ENCODE measurements at places on chromosomes 5 and 9.

GRCh38 chr5:83955916-83956315 is 235.3 kb upstream of the HAPLN1 start:
- DNase-seq, result peak; percentile 68

- no peak for DNase-seq
These were observed 42.1 kb upstream of the DAB2 start for GRCh38 chr5:39466846-39467245.

DNA sequence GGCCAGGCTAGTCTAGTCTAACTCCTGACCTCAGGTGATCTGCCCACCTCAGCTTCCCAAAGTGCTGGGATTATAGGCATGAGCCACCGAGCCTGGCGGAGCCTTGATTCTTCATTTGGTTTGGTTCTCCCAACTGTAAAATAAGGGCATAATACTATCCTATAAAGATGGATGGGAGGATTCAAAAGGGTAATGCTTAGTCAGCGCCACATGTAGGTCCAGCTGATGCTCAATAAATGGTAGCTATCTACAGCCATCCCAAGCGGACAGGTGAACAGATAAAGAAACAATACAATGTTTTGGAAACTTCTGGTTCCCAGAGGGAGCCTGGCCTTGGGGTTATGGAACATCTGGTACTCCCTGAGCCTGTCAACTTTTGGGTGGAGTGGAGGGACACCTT is 13.6 kb upstream of the SET start:
- no peak for DNase-seq

- no peak for DNase-seq
These were observed 58.3 kb upstream of the AFAP1L1 start for GRCh38 chr5:149213264-149213880.

DNA sequence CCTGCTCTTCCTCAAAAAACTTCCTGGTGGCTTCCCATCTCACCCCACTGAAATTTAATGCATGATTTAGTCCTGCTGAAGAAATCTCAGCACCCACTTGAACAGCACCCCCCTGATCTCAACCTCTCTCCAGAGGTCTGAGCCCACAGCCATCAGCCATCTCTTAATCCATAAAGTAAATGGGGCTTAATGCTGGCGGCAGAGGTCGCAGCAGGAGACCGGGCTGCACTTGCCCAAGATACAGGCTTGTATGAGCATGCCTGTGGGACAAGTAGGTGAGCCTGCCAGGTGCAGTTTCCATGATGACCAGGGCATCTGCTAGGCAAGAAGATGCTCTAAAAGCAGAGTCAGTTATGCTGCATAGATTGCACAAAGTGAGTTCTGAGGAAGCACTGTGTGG is 52.4 kb upstream of the CTXN3 start:
- DNase-seq, result no peak

DNA sequence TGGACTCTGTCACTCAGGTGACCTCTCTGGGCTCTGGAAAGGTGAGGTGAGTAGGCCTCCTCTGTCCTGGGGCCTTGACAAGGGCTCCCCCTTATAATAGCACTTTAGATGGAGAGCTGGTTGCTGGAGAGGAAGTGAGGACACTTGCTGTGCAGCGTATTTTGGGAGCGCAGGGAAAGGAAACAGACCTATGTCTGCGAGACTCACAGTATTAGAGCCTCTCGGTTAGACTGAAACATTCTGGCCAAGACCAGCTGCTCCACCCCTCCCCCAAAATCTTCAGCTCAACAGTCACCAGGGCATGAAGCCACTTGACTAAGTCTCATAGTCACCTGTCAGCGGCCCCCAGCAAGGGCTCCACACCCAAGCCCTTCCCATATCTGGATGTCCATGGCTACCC is 213.6 kb downstream of the AGTPBP1 start:
- no peak for DNase-seq

GRCh38 chr5:145887217-145887616 is 14.4 kb upstream of the GRXCR2 start:
- DNase-seq, result no peak

DNA sequence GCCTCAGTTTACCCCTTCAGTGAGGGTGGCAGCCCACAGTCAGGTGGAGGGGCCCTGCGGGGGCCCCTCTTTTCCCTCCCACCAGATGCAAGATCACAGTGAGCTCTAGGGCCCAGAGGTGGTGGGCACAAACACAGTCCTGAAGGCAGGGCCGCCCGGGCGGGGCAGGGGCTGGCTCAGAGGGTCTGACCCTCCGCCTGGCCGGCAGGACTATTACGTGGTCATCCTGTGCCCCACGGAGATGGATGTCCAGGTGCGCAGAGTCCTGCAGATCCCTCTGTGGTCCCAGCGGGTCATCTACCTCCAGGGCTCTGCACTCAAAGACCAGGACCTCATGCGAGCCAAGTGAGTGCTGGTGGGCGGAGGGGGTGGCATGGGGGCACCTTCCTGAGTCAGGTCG is 63.4 kb downstream of the KCNT1 start:
- no peak for DNase-seq

DNA sequence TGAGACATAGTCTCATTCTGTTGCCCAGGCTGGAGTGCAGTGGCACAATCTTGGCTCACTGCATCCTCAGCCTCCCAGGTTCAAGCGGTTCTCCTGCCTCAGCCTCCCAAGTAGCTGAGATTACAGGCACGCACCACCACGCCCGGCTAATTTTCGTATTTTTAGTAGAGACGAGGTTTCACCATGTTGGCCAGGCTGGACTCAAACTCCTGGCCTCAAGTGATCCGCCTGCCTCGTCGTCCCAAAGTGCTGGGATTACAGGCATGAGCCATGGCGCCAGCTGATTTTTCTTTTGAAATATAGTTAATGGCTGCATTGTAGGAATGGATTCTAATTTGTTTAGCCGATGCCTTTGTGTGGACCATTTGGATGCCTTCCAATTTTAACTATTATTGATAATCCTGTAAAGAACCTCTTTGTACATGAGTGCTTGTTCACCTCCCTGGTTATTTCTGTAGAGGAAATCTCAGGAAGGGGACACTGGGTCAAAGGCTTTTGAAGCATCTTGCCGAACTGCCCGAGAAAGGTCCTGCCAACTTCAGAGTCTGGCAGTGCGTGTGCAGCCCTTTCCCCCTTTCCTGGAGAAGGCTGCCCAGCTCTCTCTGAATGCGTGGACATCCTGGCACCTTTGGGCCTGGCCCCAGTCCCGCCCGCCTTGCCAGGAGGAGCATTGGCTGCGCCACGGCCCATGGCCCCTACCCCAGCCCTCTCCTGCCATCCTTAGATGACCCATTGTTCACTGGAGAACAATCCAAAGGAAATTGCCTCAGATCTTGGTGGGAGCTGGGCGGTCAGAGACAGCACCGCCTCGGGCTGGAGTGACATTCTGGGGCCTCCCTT is 8.9 kb upstream of the NUP214 start:
- DNase-seq, result no peak

GRCh38 chr9:110650261-110650660 is 18.3 kb upstream of the MUSK start:
- DNase-seq, result no peak

GRCh38 chr9:137631345-137632229 is 12.8 kb downstream of the EHMT1 start:
- no peak for DNase-seq

DNA sequence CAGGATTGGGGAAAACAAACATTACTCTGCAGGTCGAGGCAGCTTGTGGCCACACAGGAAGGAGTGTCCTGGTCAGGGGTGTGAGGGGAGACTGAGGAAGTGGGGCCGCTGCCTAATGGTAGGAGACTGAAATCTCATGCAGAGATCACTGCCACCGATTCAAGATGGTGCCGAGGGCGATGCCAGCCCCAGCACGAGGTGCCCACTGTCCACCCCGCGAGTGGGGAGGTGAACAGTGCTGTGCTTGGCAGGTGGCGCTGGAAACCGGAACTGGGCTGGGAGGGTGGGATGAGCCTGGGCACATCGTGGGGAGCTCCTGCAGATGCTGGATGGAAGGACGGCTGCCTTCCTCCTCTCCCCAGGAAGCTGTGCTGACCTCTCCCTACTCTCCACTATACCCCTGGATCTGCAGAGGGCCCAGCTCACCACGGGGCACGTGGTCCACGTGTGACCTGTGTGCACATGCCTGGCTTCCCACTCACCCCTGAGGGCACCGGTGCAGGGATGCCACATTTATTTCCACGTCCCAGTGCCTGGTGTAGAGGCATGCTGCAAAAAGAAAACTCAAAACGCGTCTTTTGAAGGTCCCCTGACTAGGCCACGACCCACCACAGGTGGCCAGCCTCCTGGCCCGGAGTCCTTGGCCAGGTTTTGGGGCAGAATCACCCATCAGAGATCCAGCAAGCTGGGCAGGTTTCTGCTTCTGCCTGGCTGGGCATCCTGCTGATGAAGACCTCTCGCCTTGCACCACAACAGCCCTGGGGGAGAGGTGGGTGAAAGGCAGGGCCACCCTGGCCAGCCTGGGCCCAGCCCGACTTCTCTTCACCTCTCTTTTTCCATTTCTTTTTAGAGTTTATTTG is 71.7 kb upstream of the FCN1 start:
- no peak for DNase-seq

DNA sequence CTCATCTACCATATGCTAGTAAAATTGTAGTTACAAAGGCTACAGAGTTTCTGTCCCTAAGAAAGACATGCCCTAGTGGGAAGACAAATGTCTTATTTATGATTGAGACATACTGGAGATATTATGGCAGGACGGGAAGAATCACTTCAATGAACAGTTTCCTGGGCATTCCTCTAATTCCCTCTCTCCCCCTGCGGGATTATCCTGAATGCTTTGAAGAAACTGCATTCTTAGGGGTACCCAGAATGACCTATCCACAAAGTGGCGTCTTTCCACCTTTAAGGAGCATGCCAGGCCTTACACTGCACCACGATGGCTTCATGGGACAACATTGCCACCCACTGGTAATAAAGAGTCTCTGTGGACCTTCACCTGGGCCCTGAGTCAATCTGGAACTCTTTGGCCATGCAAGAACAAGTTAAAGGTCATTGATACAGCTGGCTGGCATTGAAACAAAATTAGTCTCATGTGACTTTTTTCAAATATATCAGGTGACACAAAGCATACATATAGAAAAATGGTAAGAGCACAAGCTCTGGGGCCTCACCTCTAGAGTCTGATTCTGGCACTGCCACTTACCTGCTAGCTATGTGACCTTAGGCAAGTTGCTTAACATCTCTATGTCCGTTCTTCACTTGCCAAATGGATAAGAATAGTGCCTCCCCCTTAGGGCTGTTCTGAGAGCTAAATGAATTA is 32.0 kb downstream of the ANKRD55 start:
- peak; percentile 68 for DNase-seq

DNA sequence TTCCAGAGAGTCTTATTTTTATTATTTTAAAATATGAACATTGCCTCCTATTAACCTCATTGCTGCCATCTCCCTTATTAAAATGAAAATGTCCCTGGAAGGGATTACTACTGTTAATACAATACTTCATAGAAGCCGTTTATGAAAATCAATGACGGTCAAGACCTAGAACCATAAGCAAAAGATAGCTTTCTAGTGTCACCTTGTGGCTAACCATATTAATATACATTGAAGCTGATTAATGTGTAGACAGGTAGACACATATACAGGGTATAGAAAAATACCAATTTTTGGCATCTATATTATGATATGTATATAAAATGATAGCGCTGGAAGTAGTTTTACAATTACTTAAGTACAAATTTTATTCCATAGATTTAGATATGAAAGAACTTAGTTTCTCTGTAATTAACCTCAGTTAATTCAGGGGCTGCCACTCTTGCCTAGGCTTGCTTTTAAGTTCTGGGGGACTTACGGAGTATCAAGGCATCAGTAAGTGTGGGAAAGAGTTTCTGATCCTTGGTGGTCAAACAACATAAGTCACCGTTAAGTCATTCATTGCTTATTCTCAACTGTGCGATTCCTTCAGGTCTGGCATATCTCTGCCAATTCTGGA is 2.5 kb upstream of the YTHDC2 start:
- peak; percentile 40 for DNase-seq

- DNase-seq, result peak; percentile 2
These were observed 320.6 kb upstream of the BRINP1 start for GRCh38 chr9:119689879-119690278.

DNA sequence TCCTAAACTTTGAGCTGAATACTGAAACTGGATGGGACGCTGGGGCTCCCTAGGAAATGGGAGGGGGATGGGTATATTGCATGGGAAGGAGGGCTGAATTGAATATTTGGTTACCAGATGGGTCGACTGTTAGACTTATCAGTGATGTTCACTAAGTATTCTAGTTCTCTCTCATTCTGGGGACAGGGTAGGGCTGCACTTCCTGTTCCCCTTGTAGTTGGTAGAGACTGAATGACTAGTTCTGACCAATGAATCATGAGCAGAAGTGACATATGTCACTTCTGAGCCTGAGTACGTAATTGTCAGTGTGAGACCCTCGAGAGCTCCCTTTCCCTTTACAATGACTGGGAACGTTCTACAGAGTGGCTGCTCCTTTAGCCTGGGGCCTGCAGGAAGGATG is 55.5 kb upstream of the DMRT1 start:
- DNase-seq, result no peak

- DNase-seq, result no peak
These were observed 105.8 kb downstream of the ADAMTS2 start for GRCh38 chr5:179239256-179240135.

DNA sequence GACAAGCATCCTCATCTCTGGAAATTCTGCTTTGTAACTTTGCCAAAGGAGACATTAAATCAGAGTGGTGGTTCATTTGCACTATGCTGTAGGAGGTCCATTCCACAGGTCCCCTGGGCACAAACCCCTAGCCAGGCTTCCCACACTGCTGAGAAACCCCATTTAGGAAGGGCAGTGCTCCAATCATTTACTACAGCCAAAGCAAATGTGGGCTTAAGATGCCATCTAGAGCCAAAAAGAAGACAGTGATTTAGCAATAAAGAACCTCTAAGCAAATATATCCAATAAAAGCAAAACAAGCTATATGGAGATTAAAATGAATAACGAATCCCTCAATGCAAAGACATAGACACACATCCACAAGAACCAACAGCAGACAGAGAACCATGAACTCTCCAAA is 129.0 kb upstream of the ALDH1B1 start:
- peak; percentile 44 for DNase-seq

GRCh38 chr5:88679638-88680037 is 203.3 kb downstream of the MEF2C start:
- DNase-seq, result no peak

GRCh38 chr9:73719660-73720059 is 568.0 kb downstream of the ANXA1 start:
- DNase-seq, result no peak

DNA sequence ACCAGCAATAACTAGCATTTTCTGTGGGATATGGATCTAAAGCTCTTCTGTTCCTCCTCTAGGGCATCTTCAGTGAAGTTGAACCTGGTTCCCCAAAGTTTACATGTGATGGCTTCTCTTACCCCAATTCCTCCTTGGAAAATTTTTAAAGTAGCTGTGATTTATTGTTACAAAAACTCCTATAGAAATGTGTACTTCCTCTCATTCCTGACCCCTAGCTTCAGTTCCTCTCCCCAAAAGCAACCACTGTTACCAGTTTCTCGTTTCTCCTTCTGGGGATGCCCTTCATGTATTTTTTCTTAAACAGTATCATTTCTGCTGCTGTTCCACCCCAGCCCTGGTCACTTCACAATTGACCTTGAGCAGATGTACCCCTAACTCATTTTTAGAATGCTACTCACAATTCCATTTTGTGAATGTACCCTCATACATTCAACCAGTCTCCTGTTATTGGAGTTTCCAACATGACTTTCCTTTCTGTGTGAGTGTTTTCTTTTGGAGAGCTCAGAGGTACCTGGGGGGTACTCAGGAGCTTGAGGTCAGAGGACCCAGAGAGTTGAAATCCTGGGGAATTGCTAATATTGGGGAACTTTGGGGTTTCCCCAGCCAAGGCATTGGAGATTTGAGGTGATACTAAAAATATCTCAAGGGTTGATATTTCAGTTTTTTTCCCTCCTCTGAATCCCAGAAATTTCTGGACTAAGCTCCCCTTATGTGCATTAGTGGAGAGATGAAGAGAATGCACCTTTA is 18.6 kb upstream of the GLRX start:
- DNase-seq, result no peak

GRCh38 chr5:19986031-19986619 is 1.9 kb downstream of the CDH18 start:
- no peak for DNase-seq
